ENCODE measurements at places on chromosomes 4 and X. TPM values are rescaled to one million over a fixed set of nuclear protein-coding genes. Genes with fewer than 3 reads are reported as not detected.

Gene ATP10D
- total RNA-seq = 16.2 TPM

Gene HPGD
- not detected for total RNA-seq

Gene CXCL13
- not detected for total RNA-seq

Gene TMPRSS11A
- total RNA-seq = not detected

Measured in glomerular endothelial cell (primary cell).